ENCODE measurements at places on chromosomes 4 and X.
A peak's percentile ranks its signal among the peaks of the same experiment; 100 is the strongest.

DNA sequence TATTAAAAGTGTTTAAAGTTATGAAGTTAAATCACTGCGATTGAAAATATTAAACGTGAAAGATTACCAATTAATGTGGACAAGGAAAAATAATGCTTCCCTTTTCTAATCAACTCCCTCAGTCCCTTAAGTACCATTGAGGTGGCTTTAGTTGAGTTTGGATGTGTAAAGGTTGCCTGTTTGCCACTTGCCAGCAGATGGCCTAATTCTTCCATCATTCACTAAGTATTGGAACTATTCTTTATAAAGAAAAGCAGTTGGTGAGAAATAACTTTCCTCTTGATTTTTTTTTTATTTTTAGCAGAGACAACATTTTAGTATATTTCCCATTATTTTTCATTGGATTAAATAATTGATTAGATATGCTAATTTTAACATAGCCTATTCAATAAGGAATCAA, 295.9 kb upstream of the TACR3 start:
- no peak for DNase-seq

- no peak for DNase-seq
Measured at GRCh38 chrX:12890467-12890866, 16.0 kb upstream of the TLR8 start.

DNA sequence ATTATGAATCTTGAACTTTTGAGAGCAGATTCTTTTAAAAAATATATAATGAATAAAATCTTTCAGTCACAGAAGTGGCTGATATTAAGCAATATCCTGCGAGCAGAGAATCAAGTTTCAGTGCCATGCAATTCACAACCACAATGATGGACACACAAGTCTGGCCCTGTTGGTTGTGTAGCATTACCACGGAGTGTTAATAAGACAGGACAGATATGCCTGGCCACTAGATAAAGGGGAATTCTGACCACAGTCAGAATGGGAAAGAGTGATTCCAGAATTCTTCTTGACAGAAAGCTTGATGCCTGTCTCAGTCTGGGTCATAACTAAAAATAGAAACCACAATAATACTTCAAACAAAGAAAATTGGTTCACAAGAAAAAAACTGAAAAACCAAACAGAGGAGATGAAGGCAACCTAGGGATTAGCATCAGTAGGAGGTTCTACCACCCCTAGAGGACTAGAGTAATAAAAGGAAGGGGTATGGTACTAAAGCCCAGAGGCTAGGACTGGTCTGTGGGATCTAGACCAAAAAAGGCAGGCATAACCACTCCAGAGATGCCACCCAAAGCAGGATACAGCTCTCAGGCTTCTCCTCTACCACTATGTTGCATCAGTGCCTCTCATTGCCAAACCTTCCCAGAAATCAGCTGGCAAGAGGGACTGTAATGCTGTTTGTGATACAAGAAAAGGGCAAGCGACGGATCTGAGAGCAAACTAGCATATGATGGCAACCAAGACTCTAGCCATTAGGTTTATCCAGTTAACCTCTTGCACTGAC, 59.0 kb downstream of the RNF150 start:
- no peak for DNase-seq

GRCh38 chr4:79298484-79298883, 27.4 kb downstream of the NAA11 start:
- no peak for DNase-seq

DNA sequence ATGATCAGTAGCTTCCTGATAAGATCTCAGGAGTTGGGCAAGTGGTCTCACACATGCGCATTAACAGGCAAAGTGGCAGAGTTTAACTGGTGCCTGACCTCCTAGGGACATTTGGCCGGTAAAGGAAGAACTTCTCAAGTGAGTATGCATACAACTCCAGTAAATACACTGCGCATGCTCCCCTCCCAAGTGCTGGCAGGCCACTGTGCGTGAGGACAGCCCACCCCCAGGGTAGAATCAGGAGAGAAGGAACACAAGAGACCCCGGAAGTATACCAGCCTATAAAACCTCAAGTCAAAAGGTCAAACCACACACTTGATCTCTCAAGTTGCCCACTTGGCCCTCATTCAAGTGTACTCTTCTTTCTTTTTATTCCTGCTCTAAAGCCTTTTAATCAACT, 225.5 kb upstream of the ANKRD50 start:
- no peak for DNase-seq

GRCh38 chrX:46755671-46756070, 3.2 kb downstream of the SLC9A7 start:
- no peak for DNase-seq

- no peak for DNase-seq
Measured at GRCh38 chrX:69618803-69619202, 2.9 kb downstream of the EDA start.

DNA sequence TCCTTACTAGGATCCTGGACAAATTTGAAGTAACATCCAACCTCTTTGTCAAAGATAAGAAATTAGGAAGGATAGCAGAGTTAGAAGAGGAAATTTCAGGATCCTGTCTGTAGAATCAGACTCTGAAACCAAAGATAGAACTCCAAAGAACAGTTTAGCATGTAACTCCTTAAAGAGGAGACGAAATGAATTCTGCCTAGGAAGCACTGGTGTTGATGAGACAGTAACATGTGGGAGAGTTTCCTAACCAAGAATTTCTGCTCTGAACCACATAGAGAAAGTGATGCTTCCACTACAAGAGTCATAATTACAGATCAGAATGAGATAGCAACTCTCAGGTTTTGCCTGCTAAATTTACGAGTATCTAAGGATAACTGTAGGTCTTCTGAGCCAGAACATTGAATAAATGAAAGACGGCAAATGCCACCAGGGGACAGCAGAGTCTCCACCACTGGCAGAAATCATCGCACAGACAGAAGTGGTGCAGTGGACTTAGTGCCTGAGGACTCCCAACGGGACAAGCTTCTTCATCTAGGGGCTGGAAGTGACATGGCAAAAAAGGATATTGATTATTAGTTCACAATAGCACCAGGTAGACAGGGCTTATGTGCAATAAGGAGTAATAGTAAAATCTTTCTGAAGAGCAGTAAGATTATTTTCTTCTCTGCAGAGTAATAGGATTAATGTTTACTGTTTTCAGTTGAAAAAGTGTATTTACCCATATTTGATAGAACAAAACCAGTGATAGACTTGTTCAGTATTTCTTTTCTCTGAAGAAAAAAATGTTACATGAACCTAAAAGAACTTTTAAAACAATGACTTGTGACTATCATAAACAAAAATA, 6.7 kb upstream of the PPID start:
- DNase-seq: peak; percentile 17

DNA sequence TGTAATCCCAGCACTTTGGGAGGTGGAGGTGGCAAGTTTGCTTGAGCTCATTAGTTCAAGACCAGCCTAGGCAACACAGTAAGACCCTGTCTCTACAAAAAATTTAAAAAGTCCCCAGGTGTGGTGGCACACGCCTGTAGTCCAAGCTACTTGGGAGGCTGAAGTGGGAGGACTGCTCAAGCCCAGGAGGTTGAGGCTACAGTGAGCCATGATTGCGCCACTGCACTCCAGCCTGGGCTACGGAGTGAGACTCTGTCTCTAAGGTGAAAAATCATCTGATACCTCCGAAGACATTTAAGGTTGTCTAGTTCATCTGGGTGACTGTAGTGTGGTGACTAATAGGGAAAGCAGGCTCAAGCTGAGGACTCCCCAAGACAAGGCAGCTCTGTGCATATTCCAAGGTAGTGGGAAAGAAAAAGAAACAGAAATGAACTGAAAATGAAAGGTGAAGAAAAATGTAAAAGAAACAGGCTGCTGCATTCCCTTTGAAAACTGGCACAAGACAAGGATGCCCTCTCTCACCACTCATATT, 23.3 kb downstream of the FRYL start:
- DNase-seq: no peak

DNA sequence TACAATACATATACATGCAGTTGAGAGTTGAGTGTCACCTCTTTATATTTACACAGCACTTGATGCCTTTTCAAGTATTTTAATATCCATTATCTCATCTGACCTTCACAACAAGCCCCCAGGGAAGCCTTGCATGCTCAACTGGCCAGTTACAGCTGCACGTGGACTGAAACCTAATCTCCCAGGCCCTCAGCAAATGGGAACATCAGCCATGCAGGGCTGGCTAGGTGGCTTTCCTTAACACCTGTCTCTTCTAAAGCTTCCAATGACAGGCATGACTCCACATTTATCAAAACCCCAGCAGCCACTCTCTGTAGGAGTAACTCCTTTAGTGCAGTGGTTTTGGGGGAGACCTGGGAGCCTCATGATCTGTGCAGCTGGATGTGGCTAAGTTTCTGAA, 56.4 kb downstream of the PHKA2 start:
- DNase-seq: no peak

DNA sequence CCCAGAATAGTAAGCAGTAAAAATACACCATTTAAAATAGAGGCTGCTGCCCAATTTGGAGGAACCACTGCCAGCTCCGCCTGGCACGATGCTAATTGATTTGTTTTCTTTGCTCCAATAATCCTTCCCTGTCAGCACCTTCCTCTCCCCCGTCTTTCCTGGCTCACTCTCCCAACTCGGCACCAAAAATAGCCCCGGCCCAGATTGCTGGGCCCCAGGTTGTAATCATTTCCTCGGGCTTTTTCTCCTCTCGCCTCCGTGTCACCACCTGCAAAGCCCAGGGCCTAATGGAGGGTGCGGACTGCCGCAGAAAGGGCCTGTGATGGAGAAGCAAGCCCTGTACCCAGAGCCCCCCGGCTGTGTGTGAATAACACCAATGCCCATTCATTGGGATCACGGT, 197.6 kb upstream of the PSAPL1 start:
- DNase-seq: no peak

DNA sequence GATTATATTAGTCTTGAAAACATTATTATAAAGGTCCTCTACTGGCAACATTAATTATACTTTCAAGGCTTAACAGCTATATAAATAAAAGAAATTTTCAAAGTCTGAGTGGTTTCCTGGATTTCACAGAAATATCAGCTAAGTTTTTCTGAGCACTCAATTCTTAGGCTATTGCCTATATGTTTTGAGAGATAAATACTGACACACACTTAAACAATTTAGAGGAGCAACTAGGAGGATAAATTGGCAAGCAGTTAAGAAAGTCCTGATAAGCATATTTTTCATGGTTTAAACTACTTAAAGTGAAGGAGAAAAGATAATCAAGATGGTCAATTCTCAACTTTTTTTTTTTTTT, 2.7 kb upstream of the MGARP start:
- no peak for DNase-seq

GRCh38 chr4:26715636-26716242, 131.9 kb downstream of the TBC1D19 start:
- no peak for DNase-seq

- DNase-seq: no peak
Measured at GRCh38 chrX:44876086-44876485, 3.1 kb downstream of the KDM6A start.

GRCh38 chr4:16032396-16032770, 51.4 kb downstream of the PROM1 start:
- DNase-seq: no peak

GRCh38 chr4:22661443-22661842, 31.3 kb upstream of the GBA3 start:
- no peak for DNase-seq

DNA sequence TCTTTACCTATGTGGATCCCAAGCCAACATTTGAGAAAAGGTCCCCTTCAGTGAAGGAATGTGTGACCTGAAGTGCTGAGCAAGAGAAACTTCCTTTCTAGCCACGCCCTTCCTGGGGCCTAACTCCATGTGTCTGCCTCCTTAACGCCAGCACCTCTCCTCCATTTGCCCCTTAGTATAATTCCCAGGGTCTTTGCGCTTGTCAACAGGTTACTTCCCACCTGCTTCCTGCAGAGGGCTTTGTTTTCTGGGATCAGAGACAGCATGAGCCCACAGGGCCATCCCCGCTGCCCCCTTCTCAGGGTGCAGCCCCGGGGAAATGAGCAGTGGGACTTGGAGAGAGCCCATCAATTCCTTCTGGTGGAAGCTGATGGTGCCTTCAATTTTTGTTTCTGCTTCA, 45.9 kb upstream of the DRD5 start:
- no peak for DNase-seq

- no peak for DNase-seq
Measured at GRCh38 chr4:139972305-139972704, 181.7 kb downstream of the MAML3 start.

- no peak for DNase-seq
Measured at GRCh38 chrX:75748431-75748830, 36.6 kb downstream of the MAGEE2 start.

DNA sequence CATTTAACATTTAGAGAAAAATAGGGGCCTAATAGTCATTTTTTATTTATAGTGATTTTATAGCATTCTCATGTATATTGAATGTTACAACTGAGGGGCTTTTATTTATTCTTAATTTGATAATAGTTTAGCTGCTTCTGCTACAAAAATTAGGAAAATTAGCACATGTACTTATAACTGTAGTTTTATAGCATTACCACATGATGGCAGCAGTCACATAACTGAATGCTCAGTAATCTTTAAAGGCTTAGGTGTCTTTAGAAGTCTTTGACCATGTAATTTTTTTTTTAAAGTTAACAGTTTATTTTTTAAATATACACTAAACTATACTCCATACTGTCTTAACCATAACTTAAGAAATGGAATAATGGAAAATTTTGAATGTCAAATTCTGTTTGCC, 136.6 kb downstream of the STAG2 start:
- no peak for DNase-seq

DNA sequence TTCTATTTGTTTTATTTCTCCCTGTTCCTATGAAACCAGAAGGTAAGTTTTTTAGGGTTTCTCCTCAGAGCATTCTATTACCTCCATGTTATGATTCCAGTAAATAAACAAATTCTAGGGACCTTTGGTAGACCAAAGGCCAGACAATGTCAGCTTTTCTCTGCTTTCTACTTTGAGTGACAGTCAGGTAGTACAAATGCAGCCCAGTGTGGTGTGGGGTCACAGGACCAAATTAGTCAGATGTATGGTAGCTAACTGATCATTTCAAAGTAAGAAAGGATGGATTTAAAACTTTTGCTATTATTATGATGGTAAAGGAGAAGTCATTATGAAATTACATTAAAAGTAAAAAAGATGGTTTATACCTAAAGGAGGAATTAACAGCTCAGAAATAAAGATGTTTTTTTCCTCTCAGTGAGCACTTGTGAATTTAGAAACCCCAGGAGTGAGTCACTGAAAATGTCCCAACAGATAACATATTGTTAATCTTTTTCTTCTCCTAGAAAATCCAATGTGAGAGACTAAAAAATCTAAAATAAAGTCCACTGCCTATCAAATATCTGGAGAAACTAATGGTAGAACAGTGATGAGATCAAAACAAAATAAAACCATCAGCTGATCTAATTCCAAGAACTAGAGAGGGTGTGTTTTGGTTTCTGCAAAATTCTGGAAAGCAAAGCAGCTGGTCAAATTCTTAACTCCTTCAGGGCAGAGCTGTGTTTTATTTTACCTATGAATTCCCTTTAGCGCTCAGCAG, 16.6 kb upstream of the KLHL2 start:
- no peak for DNase-seq

DNA sequence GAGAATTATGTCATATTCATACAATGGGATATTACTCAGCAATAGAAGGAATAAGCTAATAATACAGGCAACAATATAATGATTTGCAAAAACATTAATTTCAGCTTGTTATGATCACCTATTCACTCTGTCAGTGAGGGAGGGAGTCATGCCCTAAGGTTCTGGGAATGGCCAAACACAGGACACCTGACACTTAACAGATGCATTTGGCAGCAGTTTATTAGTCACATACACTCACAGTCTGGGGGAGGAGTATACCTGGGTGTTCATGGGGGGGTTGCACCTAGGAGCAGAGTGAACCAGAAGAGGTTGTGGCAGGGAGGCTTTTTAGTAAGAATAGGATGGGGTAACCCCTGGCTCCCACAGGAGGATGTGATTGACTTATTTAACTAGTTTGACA, 38.3 kb downstream of the SERPINA7 start:
- DNase-seq: no peak

All from effector memory CD4-positive, alpha-beta T cell (primary cell).